ENCODE measurements at places on chromosomes 2 and 18.

DNA sequence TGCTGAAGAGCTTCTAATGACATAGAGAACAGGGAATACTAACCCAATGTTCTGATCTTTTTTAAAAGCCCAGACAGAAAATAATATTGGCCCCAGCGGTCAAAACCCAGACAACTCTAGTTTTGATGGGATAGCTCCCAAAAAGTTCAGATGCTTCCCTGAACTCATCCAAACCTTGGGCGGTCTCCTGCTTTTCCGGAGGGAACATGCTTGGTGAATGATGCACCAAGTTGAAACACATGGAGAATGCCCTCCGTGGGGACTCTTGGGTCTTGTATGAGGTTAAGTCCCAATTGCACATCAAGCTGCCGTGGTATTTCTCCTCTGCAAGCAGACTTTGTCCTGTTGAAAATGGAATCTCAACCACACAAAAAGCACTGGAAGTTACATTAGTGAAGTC, 120.7 kb upstream of the CTAGE1 start:
- no peak for DNase-seq

- no peak for DNase-seq
Observed at GRCh38 chr2:15306706-15307105, 254.4 kb downstream of the NBAS start.

- DNase-seq, result no peak
Observed at GRCh38 chr18:79934311-79935097, 16.9 kb downstream of the SLC66A2 start.

DNA sequence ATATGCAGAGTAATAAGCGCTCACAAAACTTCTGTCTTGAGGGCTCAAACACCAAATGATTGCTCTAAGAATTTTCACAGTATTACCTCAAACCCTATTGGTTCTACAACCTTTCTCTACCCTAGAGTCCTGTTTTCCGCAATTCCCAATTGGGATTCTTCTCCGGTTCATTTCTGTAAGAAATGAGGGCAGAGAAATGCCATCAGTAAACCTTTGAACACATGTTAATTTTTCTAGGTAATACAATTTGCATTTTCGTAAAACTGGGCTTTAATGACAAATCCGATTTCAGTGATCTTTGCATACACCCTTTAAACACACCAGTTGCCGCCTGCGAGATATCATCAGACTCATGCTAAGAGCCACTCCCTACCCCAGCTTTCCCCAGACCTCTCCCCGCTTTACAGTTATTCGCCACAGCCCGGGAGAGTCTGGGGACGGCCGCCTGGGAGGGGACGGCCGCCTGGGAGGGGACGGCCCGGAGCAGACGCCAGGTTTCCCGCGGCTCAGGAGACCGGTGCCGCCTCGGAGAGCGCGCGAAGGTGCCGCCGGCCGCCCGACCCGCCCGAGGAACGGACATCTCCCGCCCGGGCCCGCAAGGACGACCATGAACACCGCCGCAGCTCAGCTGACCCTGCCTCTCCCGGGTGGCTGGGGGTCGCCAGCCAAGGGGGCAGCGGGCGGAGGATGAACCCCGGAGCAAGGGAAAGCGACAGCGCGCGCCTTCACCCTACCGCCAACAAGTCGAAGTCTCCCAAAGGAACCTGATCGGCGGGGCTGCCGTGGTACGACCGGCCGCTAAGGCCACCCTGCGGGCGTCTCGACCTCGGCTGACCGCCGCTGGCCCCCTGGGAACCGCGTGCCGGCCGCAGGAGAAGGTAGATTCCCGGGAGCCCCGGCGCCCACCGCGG, 463 bp downstream of the SMC6 start:
- DNase-seq, result peak; percentile 74

GRCh38 chr2:186345745-186346144, 140.3 kb upstream of the ZC3H15 start:
- DNase-seq, result peak; percentile 30

- no peak for DNase-seq
Observed at GRCh38 chr2:85254540-85255300, 73.1 kb downstream of the TGOLN2 start.
